HT-29 (cell line): ENCODE measurements at places on chromosomes 2 and 18. TPM values are rescaled to one million over a fixed set of nuclear protein-coding genes. Genes with fewer than 3 reads are reported as not detected.

DNA sequence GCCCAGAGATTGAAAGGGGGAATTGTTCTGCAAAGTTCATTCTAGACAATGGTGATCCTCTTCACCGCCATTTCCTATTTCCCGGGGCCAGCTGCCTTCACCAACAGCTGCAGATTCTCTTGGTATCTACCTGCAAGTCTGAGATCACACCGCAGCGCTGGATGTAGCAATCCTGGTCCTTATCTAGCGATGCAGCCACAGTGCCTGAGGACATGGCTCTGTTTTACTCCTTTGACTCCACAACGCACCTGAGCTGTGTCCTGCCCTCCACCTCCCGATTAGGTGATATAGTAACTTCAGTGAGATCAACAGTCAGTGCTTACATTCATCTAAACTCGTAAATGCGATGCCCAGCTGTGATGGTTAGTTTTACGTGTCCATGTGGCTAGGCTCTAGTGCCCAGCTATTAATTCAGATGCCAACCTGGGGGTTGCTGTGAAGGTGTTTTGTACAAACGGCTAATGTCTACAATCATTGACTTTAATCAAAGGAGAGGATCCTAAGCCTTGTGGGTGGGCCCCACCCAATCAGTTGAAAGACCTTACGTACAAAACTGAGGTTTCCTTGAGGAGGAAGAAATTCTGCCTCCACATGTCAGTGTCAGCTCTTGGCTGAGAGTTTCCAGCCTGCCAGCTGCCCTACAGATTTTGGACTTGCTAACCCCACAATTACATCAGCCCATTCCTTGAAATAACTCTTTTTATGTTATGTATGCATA, 189.8 kb downstream of the SH3BP4 start:
- no peak for DNase-seq

Gene PRSS56
- total RNA-seq, result not detected in 2 replicates

- no peak for DNase-seq
Observed at GRCh38 chr18:24695168-24695567, 234.7 kb downstream of the HRH4 start.

DNA sequence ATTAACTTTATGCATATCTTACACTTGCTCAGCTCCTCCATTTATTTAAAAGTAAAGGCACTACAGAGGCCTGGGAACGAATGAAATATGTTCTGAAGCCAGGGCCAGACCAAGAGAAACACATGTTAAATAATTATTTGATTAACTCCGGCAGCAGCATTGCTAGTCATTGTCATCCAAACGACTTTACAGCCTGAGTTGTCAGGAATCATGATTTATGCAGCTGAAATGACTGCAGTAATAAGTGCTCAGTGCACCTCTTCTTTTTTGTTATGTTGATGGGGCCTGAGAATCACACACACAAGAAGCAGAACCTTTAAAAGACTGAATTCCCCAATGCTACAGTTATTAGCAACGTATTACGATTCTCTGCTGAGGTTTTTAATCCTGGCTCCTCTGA, 58.9 kb downstream of the EPHA4 start:
- DNase-seq, result no peak

DNA sequence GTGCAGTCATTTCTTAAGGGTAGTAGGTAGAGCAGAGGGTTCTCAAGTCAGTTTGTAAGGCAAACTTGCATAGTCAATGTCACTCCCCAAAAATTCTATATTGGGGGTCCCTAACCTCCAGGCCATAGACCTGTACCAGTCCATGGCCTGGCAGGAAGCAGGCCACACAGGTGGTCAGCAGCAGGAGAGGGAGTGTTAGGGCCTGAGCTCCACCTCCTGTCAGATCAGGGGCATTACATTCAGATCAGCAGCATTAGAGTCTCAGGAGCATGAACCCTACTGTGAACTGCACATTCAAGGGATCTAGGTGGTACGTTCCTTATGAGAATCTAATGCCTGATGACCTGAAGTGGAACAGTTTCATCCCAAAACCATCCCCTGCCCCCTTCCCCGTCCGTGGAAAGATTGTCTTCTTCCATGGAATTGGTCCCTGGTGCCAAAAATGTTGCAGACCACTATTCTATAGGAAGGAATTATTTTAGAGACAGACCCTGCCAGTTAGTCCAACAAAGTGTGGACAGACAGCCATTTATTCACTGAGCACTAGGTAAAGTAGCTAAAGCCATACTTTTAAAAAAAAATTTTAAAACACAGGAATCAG, 6.7 kb downstream of the COA5 start:
- DNase-seq, result peak; percentile 56

DNA sequence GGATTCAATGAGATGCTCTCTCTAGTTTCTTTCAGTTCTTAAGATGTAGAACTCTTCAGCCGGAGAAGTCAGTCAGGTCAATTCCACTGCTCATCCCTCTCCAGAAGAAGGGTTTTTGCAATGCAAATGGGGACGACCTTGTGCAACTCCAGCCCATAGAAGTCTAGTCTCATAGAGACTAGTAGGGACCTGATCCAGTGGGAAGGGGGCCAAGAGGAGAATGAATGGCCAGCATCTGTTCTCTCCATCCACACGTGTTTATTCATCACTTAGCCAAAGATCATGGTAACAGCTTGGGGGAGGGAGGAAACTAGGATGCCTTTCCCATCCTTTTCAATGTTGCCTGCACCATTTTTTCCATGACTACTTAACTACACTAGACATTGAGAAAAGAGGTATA, 120.2 kb downstream of the LAMA3 start:
- no peak for DNase-seq

Gene CNGA3
- not detected in 2 replicates for total RNA-seq

DNA sequence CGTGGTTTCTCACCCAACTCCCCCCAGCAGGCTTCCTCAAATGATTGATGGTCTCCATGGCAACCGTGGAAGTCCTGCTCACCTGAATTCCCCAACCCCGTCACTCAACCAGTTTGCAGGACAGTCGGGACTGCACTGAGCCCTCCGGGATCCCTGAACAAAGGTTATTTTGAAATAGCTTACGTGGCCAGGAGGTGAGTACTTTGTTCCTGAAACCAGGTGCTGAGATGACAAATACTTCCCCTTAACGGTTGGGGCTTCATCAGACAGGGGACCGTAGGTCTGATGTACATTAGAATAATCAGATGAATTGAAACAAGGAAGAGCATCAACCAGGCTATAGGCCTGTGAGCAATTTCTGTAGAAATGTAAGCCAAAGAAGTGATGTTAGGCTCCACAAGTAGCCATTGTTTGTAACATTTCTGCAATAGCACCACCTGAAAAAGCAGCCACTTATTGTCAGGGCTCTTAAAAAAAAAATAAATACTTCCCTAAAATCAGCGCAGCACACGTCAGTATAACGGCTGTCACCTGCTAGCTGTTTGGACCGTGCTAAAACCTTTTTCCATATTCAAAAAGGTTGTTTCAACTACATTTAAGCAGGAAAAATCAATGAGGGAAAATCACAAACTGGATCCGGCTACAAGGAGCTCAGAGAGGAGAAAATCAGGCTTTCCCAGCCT, 206.4 kb upstream of the ID2 start:
- peak; percentile 81 for DNase-seq

- DNase-seq, result no peak
Observed at GRCh38 chr2:207698301-207698700, 13.1 kb upstream of the CCNYL1 start.

DNA sequence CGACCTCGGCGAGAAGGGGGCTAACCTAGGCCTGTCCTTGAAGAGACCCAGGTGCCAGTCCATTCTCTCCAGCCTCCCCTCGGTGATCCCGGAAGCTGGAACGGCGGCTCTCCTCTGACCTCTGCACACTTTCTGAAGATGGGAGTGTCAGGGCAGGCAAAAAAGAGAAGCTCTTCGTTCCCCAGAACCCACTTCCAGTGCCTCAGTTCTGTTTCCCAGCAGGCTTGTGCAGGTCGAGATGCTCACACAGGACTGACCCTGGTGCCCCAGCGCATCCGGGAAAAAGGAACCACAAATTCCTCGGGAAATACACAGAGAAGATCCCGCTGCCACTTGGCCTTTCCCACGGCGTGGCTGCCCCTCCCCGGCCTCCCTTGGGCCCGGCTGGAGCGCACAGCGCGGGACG, 681 bp upstream of the PTPN18 start:
- DNase-seq, result no peak

DNA sequence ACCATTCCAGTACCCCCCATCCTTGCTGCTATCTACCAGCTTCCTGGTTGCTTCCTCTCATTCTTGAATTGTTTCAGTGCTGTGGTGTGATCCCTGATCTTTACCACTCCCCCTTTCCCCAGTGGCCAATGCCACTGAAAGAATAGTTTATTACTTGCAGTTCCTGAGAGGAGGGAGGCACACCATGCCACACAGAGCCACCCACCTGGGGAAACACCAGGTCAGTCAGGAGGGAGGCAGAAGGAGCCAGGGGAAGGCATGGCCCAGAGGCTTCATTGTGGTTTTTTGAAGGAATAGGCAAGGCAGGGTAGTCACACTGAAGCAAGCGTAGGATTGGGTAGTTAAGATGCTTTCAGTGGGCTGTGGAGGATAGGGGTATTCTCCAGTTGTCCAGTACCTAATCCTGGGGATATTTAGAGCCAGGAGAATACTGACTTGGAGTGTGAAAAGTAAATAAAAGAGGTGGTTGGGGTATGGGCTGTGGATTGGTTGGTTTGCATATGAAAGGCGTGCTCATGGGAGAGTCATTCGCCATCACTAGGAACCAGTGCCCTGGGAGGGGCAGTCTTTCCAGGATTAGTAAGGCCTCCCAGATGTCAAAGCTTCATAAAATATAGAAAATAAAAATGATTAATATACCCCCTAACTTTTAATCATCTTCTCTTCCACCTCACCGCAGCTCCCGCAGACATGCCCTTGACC, 6.7 kb upstream of the TMEM177 start:
- DNase-seq, result no peak

GRCh38 chr2:225309516-225309915, 90.0 kb upstream of the NYAP2 start:
- no peak for DNase-seq

DNA sequence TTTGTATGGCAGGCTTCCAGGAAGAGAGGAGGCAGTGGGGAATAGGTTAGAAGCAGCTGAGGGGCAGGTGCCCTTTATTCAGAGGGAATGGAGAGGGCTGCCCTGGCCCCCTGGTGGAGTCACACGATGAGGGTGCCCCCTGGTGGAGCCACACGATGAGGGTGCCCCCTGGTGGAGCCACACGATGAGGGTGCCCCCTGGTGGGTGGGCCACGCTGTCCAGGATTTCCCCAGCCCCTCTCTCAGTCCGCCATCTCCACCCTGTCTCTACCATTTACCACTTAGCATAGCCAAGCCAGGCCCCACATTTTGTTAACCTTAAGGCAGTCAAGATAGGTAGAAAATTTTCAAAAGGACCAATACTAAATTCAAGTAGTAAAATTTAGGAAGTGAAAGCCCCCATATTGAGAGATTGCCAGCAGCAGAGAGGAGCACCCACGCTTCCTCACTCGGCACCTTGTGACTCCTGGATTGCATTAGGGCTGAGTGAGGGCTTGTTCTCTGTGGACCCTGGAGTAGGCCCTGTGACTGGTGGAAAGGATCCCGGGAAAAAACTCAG, 10.4 kb upstream of the FAM228A start:
- DNase-seq, result peak; percentile 32

DNA sequence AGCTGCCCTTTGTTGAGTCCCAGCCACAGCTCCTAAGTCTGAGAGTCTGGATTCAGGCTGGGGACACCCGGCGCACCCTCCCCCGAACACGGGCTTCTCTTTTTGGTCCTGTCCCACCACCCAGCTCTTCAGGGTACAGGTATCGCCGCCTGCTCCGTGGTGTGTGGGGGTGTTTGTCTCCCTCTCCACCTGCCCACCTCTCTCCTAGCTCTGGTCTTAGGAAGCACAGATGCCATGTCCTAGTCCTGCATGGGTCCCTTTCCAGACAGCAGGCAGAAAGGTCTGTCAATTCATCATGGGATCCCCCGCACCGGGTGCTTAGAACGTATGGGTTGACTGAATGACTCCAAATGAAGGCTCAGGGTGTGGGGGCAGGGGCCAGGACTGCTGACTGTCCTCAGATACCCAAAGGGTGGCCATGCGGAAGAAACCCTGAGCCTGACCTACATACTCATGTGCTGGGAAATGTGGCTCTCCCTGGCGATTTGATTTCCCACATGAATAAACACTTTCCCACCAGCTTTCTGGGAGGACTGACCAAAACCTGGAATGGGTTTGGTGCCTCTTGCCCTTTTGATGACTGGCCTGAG, 156.8 kb downstream of the CELF4 start:
- no peak for DNase-seq

GRCh38 chr18:12313530-12314245, 5.6 kb downstream of the TUBB6 start:
- DNase-seq, result no peak

DNA sequence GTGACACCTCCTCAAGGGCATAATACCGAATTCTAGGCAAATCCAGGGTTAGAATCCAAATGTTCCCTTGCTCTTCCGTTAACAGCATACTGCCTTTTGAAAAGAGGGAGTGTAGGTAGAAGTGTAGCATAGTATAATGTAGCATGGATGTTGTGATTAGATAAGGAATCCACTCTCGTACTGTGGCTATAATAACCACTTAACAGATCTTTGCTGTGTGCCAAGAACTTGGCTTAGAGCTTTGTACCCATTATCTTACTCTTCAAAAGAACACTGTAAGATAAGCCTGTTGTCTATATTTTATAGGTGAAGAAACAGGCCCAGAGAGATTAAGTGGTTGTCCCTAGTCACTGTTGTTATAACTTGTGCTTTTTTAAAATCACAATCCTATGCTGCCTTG, 24.2 kb downstream of the WDR75 start:
- no peak for DNase-seq

Gene SH3BP4
- 42.9 and 44.5 TPM in 2 replicates for total RNA-seq
